GM23248 (cell line): ENCODE measurements at places on chromosomes 16 and 17. TPM values are rescaled to one million over a fixed set of nuclear protein-coding genes. Genes with fewer than 3 reads are reported as not detected.
A peak's percentile ranks its signal among the peaks of the same experiment; 100 is the strongest.

GRCh38 chr17:32871746-32872145, 5.2 kb downstream of the MYO1D start:
- peak; percentile 28 for DNase-seq
- no peaks in the 10 kb centered on the region for H3K27me3 ChIP-seq
- peak overlapping the region; percentile 80 for H3K27ac ChIP-seq
- no peaks in the 10 kb centered on the region for H3K36me3 ChIP-seq
- peaks cover 59% of the 10 kb centered on the region for H3K4me1 ChIP-seq

DNA sequence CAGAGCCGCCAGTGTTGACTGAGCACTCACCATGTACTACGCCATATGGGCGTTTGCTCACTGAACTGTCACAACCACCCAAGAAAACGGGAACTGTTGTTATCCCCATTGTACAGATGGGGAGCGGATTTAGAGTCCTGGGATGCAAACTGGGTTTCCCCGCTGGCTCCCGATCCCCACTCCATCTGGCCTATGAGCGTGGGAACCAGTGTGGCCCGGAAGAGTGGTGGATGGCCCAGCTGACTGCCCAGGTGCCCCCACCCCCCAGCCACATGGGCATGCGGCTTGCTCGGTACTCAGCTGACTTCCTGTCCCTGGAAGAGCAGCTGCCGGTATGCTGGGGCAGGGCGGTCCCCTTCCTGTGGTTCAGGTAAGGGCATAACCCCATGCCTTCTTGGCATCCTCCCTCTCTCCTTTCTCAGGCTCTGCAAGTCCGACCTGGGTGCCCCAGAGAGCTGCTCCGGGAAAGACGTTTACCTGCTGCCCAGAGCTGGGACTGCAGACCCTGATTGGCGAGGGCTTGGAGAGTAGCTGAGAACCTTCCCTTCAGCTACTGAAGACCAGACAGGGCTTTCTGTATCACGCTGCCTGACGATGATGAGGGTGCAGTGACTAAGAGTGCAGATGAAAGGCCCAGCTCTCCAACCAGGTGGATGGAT, 16.2 kb downstream of the SOCS3 start:
- H3K4me1 ChIP-seq = peaks cover 14% of the 10 kb centered on the region
- no peak for DNase-seq
- H3K4me3 ChIP-seq = peak overlapping the region; percentile 64
- no peaks in the 10 kb centered on the region for H3K27me3 ChIP-seq

- DNase-seq = no peak
- no peaks in the 10 kb centered on the region for H3K27me3 ChIP-seq
- H3K4me1 ChIP-seq = no peaks in the 10 kb centered on the region
- H3K36me3 ChIP-seq = no peaks in the 10 kb centered on the region
- H3K27ac ChIP-seq = no peak overlapping the region
- H3K4me3 ChIP-seq = no peak overlapping the region
Observed at GRCh38 chr16:50900391-50900942, 158.6 kb downstream of the CYLD start.

CCR7 gene
- total RNA-seq = not detected in 2 replicates

GRCh38 chr17:70369391-70369790, 200.1 kb downstream of the KCNJ2 start:
- H3K4me1 ChIP-seq = peaks cover 10% of the 10 kb centered on the region; the same call in 1 of the 2 replicates
- no peak for DNase-seq
- H3K4me3 ChIP-seq = no peak overlapping the region
- no peaks in the 10 kb centered on the region for H3K27me3 ChIP-seq
- H3K27ac ChIP-seq = no peak overlapping the region

GRCh38 chr16:82229800-82230619, 60.0 kb upstream of the MPHOSPH6 start:
- peak; percentile 80 for DNase-seq
- no peak overlapping the region for H3K27ac ChIP-seq
- H3K4me1 ChIP-seq = no peaks in the 10 kb centered on the region
- H3K27me3 ChIP-seq = no peaks in the 10 kb centered on the region; the same call in 1 of the 2 replicates
- no peaks in the 10 kb centered on the region for H3K36me3 ChIP-seq
- H3K4me3 ChIP-seq = no peak overlapping the region

AMZ2 gene
- 81.6 and 96.7 TPM in 2 replicates for total RNA-seq

C16orf86 gene
- 2.1 and 6.6 TPM in 2 replicates for total RNA-seq

DNA sequence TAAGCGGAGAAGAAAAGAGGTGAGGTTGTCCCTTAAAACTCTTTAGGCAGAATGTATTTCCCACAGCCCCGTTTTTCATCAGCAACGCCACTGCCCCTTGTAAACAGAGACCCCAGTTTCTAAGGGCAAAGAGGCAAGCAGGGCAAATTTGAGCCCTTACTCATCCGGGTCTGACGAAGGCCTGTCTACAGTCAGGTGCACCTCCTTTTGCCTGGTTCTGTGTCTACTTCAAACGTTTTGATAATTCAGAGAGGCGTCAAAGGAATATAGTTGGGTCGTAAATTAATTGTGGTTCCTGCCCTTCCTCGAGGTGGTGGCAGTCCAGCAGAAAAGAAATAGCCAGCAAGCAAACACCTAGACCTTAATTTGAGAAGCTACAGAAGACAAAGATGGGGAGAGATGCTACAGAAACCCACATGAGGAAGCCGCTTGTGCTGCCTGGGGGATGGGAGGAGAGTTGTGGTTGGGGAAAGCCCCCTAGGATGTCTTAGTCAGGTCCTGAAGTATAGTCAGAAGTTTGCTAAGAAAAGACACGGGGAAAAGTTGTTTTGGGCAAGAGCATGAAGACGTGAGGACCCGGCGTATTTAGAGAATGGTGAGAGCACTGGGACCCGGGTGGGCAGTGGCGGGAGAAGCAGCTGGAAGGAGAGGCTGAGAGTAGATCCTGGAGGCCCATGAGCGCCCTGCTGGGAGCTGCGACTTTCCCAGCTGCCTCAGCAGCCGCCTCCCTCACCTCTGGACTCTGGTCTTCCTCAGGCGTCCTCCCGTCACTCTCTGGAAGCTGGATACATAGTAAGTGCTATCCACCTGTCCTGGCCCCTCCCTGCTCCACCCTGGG, 2.4 kb downstream of the FBRS start:
- DNase-seq = peak; percentile 50
- peaks cover 17% of the 10 kb centered on the region; the same call in 1 of the 2 replicates for H3K36me3 ChIP-seq
- peak overlapping the region; percentile 97 for H3K27ac ChIP-seq
